ENCODE measurements at places on chromosomes 11 and 22.

DNA sequence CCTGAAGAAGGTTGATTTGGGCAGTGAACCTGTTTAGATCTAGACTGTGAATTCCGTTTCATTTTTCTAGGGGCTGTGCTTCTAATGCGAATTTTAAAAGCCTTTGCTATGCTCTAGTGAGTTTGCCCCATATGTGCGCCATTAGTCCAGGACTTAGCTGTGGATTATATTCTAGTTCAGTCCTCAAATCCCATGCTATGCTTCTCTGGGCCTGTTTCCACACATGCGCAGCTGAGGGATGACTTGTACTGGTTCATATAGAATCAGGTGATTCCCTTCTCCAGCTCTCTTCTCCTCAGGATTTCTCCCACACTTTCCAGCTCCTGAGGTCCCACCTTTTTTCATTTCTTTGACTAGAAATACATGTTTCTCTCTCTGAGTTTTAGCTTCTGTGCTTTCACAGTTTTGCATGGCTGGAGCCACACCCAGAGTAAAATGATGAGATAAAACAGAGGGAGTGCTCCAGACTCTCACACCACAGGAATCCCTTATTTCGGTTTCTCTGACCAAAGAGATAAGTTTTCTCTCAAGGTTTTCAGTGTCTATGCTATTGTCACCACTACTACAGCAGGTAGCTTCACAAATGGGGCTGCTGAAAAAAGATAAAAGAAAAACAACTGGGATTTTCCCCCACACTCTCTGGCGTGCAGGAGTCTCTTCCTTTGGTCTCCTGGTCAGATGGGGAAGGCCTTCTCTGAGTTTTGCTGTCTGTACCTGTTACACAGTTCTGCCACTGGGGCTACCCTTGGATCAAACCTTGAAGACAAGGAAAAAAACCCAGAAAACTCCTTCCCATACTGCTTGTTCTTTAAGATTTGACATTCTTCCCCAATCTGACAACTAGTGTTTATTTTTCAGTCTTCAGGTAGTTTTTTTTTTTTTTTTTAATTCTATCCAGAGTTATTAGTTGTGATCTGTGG, 96.2 kb upstream of the TEAD1 start:
- no peak for DNase-seq

DNA sequence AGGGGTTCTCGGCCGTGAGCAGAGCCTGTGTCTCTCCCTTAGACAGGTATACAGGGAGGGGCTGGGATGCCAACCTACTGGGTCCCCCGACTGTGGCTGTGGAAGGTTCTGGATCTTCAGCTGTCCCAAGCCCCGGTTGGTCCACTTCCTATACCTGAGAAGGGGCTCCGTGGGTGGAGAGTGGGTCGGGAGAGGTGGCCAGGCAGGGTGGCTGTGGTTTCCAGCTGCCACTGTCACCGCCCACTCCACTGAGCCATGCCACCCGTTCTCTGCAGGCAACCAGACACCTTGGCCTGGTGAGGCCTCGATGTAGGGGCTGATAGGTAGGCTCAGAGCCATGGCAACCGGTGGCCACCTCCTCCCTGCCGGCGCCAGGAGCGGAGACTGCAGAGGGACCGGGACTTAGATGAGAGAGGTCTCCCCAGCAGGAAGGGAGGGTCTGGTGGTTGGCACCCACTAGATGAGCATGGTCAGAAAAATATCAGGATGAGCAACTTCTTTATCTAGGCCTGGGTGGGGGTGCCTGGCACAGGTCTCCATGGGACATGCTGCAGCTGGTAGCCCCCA, 53.8 kb downstream of the TRIOBP start:
- no peak for DNase-seq

DNA sequence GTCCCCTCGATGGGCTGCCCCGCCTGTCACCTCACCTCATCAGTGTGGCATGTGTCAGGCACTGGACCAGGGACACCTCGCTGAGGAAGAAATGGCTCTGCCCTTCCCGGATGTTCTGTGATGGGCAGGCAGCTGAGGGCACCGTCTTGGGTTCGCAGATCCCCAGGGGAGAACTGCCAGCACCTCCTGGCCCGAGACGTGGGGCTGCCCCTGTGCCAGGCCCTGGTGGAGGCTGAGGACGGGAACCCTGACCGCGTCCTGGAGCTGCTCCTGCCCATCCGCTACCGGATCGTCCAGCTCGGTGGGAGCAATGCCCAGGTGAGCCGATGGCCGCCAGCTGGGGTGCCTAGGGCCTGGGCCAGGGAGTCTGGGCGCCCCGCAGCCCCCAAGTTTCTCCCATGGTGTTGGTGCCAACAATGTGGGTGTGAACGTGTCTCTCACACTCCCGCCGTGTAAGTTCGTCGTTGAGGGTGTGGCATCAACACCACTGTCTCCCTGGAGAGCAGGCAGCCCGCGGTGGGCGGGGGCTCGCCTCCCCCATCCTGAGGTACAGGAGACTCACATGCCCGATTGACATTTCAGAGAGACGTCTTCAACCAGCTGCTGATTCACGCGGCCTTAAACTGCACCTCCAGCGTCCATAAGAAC, 7.3 kb upstream of the GTSE1 start:
- DNase-seq: no peak

- no peak for DNase-seq
Observed at GRCh38 chr22:25702571-25703167, 39.3 kb upstream of the MYO18B start.

GRCh38 chr11:94876645-94877442, 96.5 kb downstream of the CWC15 start:
- DNase-seq: peak; percentile 97

DNA sequence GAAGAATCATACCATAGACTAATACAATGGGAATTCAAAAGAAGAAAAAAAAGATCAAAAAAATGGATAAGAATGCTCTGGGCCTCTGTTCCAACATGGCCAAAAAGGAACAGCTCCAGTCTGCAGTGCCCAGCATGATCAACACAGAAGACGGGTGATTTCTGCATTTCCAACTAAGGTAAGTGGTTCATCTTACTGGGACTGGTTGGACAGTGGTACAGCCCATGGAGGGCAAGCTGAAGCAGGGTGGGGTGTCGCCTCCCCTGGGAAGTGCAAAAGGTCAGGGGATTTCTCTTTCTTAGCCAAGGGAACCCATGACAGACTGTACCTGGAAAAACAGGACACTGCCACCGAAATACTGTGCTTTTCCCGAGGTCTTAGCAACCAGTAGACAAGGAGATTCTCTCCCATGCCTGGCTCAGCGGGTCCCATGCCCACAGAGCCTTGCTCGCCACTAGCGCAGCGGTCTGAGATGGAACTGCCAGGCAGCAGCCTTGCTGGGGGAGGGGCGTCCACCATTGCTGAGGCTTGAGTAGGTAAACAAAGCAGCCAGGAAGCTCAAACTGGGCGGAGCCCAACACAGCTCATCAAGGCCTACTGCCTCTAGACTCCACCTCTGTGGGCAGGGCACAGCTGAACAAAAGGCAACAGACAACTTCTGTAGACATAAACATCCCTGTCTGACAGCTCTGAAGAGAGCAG, 428.4 kb downstream of the MN1 start:
- no peak for DNase-seq

DNA sequence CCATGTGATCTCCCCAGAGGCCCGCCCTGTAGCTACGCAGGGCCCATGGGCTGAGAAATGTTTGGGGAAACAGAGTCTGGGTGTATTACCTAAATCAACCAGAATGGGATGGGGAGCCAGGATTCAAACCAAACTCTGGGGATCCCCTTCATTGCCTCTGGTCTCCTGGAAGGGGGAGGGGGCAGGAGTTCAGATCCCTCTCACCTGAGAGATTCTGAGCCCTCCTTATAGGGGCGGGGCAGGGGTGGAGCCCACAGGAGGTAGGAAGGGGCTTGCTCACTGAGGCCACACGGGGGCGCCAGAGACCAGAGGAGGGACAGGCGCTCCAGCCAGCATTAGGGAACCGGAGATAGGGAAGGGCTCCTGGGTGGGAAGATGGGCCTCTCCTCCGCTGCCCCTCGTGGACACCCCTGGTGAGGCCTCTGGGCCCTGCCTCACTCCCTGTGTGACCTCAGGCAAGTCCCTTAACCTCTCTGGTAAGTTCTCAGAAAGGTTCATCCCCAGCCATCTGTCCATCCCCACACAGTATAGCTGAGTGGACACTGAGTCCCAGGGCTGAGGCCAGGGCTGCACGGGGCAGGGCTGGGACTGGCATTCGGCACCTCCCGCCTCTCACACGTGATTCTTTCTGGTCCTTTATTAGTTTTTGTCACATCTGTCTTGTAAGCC, 2.7 kb upstream of the CDC42BPG start:
- DNase-seq: peak; percentile 92

- no peak for DNase-seq
Observed at GRCh38 chr11:28922386-28922981, 814.3 kb downstream of the METTL15 start.

DNA sequence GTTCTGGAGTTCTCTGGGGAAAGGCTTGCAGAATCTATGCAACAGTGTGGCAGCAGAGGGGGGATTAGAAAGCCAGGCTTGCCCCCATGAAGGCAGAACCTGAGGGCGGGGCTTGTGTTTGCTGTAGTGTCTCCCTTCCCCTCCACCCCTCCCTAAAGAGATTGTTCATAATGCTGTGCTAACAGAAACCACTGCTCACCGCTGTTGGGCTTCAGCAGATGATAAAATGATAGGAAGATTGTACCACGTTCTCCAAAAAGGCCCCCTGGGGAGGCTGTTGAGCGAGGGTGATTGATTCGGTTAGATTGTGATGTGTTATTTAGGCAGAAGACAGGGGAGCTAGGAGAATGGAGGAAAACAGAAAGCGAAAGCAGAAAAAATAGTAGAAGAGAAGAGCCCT, 215.2 kb upstream of the NCAM1 start:
- no peak for DNase-seq

DNA sequence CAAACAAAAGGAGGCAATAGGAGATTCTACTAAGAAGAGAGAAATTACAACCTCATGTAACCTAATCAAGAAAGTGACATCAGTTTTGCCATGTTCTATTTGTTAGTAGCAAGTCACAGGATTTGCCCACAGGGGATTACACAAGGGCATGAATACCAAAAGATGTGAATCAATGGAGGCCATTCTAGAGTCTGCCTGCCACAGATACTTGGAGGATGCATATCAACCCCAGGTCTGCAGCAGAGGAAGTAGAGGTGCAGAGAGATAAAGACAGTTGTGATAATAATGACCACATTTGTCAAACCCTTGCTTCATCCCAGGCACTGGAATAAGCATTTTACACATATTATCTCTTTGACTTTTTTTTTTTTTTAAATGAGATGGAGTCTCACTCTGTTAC, 2.4 kb upstream of the ASCC2 start:
- DNase-seq: peak; percentile 41

- no peak for DNase-seq
Observed at GRCh38 chr11:102573851-102574250, 43.3 kb upstream of the MMP7 start.

DNA sequence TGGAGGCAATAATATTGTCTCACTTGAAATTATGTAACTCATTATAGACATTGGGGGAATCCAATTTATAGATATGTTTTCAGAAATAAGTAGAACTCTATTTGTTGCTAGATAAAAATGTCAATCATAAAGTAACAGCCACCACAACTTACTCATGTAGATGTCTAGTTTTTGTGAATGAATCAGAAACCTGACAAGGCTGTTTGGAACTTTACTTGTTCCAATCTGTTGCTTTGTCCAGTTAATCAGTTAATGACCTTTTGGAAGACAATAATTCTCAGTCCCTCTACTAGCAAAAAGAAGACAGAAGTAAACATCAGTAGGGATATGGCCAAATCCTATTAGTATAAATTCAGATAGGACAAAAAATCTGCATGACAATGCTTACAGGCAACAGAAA, 1143.3 kb downstream of the LRRC4C start:
- DNase-seq: no peak

DNA sequence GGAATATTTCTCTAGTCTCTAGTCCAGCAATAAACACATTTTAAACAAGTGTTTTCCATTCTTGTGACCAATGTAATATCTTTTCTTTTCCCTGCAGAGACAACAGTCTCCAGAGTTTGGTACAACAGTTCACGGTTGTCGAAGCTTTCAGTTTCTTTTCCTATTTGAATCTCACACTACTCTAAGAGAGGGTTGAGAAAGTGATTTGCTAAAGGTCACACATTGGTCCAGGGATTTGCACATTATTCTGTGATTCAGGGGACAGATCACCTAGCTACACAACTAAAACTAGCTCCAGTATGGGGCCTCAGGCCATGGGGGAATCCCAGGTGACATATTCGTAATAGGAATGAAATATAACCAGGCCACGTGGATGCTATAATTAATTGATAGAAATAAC, 132.5 kb downstream of the HIPK3 start:
- DNase-seq: no peak

GRCh38 chr22:28728621-28729313, 12.9 kb downstream of the CHEK2 start:
- DNase-seq: no peak

DNA sequence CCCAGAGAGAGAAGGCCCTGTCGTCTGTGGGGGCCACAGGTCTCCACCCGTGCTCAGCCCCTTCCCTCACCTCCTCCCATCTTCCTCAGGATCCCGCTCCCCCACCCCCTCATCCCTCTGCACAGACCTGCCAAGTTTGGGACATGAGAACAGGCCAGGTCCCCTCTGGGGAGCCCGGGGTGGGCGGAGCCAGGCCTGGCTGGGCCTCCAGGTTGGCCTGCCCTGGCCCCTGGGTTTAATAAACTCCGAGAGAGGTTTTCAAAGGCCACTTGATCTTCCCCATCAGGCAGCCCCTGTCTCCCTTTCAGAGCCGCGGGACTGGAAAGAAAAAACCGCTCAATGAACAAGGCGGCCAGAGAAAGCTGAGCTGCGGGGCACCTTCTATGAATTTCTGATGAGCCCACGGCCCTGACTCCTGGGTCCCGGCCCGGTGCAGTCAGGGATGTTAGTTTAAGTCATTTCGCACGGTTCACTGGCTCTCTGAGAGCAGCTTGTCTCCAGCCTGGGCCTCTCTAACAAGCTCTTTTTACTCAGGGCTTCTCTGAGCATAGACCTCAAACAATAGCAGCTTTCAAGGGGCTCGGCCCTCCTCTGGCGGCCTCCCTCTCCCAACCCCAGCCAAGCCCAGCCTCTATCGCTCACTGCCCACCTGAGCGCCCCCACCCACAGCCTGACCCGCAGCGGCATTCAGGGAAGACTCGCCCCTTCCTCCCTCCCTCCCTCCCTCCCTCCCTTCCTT, 64.8 kb downstream of the RPUSD4 start:
- no peak for DNase-seq

GRCh38 chr11:9950462-9950861, 286.6 kb downstream of the SWAP70 start:
- no peak for DNase-seq

DNA sequence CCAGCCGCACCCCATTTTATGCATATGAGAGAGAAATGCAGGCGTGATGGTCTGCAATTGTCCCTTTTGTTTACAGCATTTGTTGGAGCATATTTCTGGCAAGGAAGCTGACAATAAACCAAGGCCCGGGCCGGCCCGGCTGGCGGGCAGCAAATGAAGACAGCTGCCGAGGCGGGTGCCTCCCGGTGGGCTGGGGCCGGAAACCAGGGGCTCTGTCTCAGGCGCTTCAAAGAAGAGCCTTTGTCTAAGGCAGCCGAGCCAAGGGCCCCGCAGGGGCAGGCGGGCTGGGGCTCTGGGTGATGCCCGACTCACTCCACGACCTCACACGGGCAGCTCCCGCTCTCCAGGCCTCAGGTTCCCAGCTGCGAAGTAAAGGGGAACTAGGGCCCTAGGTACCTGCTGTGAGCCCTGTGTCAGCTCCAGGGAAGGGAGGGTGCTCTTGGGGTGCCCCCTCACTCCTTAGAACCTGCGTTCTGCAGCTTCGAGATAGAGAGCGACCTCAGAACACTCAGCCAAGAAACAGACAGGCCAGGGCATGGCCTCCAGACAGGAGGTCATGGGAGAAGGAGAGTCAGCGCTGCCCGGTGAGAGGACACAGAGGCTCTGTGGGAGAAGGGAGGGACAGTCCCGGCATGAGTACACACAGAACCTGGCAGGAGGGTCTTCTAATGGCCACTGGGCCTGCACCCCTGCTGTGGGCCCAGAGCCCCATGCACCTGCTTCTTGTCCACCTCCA, 2.4 kb downstream of the LINC01488 start:
- DNase-seq: no peak
